ENCODE measurements at places on chromosomes 2 and 18.

DNA sequence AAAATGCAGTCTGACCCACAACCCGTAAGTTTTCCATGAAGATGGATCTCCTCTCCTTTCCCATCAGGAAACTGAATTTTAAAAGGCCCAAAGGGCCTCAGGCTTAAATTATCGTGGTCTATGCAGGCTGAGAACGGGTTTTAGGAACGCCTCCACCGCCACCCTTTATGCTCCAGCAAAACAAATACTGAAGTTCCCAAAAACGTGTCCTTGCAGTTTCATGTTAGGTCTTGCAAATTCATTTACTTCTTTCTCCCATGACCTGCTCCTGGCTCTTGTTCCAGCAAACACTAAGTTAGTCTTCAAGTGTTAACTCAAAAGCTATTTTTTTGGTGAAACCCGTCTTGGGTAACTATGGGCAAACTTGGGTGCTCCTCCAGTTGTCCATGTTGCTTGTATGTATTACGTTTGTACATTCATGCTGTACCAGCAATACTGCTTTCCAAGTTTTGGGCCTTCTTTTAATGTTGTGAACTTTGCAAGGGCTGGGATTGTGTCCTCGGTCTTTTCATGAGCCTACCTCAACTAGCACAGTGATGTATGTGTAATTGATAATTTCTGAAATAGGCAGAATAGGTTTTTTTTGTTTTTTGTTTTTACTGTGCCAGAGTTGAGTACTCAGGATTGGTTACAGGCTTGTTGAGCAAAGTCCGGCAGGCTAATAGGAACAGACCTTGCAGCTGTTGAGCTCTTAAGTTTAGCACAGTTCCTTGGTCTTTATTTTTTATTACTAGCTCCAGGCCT is 1.8 kb upstream of the RNF149 start:
- no peak for DNase-seq

DNA sequence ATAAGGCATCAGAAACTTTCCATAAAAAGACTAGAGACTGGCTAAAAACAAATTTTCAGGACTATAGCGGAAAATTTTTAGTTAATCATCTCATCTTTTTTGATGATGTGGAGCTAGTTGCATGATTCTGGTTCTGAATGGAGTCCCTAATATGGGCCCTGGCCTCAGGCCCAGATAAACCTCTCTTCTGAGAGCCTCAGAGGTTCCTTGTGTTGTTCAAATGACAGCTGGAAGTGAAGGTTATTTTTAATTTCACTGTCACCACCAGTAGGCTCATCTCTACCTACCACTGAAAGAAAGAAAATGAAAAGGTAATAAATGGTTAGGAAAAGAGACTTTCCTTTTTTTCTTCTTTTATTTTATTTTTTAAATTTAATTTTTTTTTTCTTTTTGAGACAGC is 75.9 kb downstream of the EVA1A start:
- no peak for DNase-seq

GRCh38 chr18:67568166-67568565 is 51.6 kb upstream of the DSEL start:
- DNase-seq: no peak

DNA sequence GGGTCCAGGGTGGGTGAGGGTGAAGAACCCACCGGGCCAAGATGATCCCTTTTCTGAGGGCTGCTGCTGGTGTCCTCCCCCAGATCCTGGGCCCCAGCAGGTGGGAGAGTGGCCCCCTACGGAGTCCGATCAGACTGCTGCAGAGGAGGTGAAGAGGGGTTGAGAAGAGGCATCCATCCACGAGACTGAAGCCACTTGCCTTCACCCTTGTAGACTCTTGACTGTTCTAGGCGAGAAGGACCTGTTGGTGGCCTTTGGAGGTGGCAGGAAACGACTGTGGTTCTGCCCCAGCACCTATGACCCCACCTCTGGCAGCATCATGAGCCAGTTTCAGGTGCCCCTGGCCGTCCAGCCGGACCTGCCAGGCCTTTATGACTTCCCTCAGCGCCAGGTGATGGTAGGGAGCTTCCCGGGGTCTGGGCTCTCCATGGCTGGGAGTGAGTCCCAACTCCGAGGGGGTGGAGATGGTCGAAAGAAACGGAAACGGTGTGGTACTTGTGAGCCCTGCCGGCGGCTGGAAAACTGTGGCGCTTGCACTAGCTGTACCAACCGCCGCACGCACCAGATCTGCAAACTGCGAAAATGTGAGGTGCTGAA is 1.5 kb downstream of the TET3 start:
- no peak for DNase-seq

GRCh38 chr2:106129150-106129549 is 65.0 kb downstream of the UXS1 start:
- no peak for DNase-seq

- DNase-seq: no peak
Observed at GRCh38 chr2:10454505-10454904, 6.4 kb upstream of the ODC1 start.

- DNase-seq: no peak
Observed at GRCh38 chr2:237806334-237806733, 7.8 kb downstream of the RBM44 start.

- DNase-seq: no peak
Observed at GRCh38 chr2:234823877-234824376, 127.9 kb upstream of the SH3BP4 start.

GRCh38 chr18:79195716-79196683 is 126.8 kb downstream of the ATP9B start:
- DNase-seq: no peak

DNA sequence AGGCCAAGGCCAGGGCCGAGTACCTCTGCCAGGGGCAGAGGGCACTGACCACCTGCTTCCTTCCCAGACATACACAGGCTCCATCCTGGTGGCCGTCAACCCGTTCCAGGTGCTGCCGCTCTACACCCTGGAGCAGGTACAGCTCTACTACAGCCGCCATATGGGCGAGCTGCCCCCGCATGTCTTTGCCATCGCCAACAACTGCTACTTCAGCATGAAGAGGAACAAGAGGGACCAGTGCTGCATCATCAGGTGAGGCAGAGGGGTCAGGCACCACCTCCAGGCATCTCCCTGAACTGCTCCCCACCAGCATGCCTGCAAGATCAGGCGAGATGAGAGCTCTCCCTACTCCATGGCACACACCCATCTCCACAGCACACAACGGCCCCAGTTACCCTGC is 31.1 kb downstream of the MYO7B start:
- DNase-seq: no peak

- no peak for DNase-seq
Observed at GRCh38 chr18:5771343-5771742, 124.0 kb downstream of the TMEM200C start.
